ENCODE measurements at places on chromosomes 16 and 17.

GRCh38 chr17:55601874-55602364, 90.7 kb upstream of the SMIM36 start:
- DNase-seq, result no peak

DNA sequence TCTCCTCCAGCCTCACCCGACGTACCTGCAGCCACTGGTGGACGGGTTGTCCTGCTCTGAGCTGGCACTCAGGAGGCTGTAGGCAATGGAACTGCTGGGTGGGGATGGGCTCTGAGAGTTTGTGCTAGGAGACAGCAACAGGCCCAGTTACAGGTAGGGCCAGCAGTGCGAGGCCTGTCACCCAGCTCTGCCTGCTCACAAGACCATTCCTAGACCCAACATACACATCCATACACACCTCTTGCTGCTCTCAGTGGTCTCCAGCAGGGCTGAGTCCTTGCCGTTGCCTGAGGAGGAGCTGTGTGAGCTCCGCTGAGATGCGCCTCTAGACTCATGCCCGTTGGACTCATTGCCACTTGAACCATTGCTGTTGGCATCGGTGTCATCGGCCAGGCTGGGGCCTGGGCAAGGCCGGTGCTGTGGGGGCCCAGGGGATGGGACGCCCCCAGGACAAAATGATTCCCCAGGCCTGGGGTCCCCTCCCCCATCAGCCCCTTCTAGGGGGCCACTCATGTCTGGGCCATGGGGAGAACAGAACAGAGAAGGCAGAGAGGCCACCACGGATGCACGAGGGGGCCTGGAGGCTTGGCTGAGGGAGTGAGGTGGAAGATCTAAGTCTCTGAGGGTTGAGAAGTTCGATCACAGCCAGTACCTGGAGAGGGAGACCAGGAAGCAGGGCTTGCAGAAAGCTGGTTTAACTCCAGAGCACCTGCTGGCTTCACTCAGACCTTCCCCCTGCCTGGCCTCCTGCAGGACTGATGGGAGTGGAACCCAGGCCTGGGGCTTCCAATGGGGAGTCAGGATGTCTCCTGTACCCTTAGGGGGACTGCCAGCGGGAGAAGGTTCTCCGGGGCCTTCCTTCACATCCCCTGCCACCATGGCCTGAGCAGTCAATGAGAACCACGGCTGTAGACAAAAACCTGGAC, 1.7 kb downstream of the PER1 start:
- no peak for DNase-seq

DNA sequence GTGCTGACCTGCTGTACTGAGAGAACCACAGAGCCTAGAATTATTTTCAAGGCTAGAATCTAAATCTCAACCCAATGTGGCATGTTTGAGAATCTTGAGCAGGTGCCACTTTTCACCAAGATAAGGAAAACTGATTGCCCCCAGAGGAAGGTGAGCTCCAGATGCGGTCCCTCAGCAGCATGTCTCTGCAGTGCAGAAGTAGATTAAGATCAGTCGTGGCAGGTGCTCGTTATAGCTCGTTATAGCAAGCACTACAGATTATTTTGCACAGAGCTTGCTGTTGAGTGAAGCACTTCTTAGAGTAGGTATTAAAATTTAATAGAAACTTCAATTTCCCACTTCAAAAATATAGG, 176.0 kb downstream of the AATF start:
- no peak for DNase-seq

- no peak for DNase-seq
Measured at GRCh38 chr17:12037970-12038369, 17.3 kb downstream of the MAP2K4 start.

GRCh38 chr17:64661976-64662773, at the start of gene SMURF2:
Gene SMURF2 (minus strand): TSS chr17:64662307. CDS start chr17:64661880, 427 bp downstream.
- peak; percentile 76 for DNase-seq

DNA sequence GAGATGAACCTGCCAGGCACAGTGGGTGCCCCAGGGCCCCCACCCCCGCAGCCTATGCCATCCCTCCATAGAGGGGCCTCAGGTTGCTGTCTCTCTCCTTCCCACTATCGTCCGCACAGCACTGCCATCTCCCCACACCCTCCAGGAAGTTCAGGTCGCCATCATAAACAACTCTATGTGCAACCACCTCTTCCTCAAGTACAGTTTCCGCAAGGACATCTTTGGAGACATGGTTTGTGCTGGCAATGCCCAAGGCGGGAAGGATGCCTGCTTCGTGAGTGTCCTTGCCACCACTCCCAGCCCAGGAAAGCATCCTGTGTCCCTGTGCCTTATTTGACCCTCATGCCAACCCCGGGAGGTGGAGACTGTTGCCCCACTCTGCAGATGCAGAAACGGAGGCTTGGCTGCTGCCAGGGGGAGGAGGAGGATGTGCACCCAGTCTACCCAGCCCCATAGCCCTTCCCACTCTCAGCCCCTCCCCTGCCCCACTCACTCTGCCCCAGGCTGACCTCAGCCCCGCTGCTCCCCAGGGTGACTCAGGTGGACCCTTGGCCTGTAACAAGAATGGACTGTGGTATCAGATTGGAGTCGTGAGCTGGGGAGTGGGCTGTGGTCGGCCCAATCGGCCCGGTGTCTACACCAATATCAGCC, 3.9 kb downstream of the PRSS21 start:
- DNase-seq, result no peak

DNA sequence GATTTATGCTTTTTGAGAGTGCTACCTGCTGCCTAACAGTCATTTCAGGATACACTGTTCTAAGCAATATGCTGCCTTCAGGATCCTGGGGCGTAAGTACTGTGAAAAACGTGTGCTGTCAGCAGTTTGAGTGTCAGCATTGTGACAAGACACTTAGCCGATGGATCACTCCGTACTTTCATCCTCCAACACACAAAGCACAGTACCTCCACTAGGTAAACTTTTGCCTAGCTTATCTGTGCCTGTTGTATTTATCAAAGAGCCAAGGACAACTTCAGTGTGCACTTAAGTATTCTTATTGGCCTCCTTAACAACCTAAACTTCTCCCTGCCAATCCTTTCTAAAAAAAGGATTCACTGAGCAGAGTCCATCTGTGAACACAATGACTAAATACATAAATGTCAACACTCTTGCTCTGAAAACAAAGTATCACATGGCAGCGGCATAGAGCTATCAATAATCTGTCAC, 33.8 kb upstream of the PHLPP2 start:
- no peak for DNase-seq

DNA sequence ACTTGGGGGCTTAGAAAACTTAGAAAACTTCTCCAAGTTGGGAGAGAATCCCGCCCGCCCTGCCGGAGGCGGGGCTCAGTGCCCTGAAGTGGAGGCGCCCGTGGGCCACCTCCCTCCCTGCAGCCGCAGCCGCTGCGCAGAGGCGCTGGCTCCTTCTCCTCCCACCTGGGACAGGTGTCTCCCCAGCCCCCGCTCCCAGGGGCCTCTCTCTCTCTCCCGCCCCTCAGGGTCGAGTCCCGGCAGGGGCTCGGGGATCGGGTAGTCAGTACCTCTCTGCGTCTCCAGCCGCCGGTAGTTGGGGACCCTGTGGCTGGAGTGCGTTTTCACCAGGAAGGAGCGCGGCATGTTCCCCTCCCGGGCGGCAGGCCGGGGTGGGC, 257 bp downstream of the SNAI3 start:
- DNase-seq, result no peak

GRCh38 chr17:50110591-50111349, 15.6 kb downstream of the PDK2 start:
- DNase-seq, result no peak

GRCh38 chr16:49773534-49774475, 82.1 kb downstream of the ZNF423 start:
- no peak for DNase-seq

DNA sequence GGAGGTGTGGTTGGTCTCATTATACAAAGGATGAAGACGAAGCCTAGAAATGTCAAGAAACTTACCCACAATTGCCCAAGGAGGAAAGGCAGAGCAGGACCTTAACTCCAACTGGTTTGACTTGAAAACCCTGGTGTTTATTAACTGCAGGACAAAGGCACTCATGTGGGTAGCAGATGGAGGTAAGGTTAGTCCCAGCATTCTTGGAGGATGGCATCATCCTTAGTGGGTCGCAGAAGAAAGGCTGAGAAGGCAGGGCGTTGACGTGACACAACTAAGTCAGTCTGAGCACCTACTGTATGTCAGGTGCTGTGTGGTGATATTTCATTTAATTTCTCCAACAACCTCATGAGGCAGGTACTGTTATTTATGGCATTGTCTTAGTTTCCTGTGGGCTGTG, 101.3 kb downstream of the HAPSTR1 start:
- no peak for DNase-seq

DNA sequence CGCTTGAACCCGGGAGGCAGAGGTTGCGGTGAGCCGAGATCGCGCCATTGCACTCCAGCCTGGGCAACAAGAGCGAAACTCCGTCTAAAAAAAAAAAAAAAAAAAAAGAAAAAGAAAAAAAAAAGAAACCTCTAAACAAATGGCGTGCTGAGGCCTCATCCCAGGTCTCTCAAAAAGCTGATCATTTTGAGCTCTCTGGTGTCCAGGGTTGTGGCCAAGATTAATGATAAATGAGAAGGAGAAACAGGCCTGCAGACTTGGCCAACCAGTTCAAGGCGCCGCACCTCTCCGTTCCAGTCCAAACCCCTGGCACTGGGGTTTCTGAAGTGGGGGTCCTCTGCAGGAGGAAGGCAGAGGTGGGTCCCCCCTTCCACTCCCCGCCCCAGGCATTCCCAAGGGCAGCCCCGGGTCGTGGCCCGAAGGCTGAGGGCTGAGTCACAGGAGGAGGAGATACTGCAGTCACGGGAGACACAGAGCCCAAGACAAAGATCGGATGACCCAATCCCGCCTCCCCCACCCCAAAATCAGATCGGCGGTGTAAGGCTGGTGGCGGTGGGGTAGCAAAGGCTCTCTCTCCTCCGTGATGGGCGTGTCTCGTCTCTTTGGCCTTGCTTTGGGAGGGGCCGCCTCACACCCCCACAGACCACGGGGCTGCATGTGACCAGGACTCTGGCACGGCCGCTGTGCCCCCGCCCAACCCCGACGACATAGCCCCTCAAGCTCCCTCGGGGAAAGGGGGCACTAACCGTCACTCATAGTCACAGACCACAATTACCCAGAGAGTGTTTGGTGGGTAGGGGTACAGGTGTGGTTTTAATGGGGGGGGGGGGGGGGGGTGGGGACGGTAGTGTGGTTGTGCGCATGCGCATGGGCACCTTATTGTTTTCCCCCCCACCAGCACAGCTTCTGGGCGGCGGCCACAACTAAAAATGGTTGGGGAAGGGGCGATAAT, 1.1 kb downstream of the VAT1 start:
- no peak for DNase-seq

- peak; percentile 88 for DNase-seq
Measured at GRCh38 chr17:15490634-15491261, 23.3 kb upstream of the CDRT4 start.

DNA sequence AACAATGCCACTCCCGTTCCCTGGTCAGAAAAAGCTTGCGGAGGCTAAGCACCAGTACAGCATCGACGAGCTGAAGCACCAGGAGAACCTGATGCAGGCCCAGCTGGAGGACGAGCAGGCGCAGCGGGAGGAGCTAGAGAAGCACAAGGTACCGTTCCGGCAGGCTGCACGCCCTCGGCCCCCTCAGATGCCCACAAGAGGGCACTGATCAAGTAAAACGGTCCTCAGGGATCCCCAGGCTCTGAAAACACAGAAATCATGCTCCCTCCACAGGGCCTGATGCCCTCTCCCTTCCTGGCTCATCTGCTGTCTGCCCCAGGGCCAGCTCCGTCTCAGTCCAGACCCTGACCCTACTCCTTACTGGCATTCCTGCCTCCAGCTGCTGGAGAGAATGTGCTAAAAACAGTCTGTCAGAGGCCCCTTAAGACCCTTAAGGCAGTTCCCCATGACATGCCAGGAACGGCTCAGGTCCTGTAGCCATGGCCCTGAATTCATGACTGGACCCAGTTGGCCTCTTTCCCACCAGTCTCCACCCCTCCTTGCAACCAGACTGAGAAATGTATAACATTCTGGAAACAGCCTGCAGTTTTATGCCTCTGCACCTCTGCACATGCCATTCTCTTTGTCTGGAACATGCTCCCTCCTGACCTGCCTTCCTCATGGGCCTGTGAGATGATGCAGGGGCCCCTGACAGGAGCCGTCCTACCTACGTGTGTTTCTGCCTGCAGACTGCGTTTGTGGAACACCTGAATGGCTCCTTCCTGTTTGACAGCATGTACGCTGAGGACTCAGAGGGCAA, 21.8 kb downstream of the DRC3 start:
- DNase-seq, result peak; percentile 13

DNA sequence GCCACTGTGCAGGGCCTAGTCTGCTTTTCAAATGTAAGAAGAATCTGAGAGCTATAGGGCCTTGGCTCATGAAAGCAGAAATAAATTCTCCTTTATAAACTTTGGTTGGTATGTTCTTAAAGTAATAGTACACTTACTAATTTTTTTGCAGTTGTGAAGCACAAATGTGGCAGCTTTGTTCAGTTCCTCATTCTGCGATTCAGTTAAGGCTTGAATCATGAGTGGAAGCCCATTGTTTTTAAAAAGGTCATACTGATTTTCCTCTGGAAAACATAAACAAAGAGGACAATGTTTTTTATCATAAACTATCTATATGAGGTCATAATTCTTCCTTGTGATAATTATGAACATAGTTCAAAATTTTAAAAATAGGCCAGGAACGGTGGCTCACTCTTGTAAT, 23.6 kb upstream of the DYNC1LI2 start:
- no peak for DNase-seq

GRCh38 chr17:3512505-3513171, 36.8 kb downstream of the ASPA start:
- DNase-seq, result peak; percentile 94

- DNase-seq, result no peak
Measured at GRCh38 chr16:78538919-78539318, 439.5 kb downstream of the WWOX start.

- no peak for DNase-seq
Measured at GRCh38 chr16:64882078-64882784, 239.6 kb downstream of the CDH11 start.

- no peak for DNase-seq
Measured at GRCh38 chr17:78967782-78968362, 11.9 kb downstream of the LGALS3BP start.

GRCh38 chr16:49443576-49443975, 70.0 kb downstream of the C16orf78 start:
- no peak for DNase-seq

GRCh38 chr16:22635801-22636200, 125.1 kb downstream of the NPIPB5 start:
- DNase-seq, result no peak

GRCh38 chr16:10679921-10680320, 14.8 kb downstream of the TEKT5 start:
- no peak for DNase-seq

Measured in putamen (tissue), 1 donor.